Naive B cell (primary cell): ENCODE measurements at places on chromosomes 7 and 10.
A peak's percentile ranks its signal among the peaks of the same experiment; 100 is the strongest.

DNA sequence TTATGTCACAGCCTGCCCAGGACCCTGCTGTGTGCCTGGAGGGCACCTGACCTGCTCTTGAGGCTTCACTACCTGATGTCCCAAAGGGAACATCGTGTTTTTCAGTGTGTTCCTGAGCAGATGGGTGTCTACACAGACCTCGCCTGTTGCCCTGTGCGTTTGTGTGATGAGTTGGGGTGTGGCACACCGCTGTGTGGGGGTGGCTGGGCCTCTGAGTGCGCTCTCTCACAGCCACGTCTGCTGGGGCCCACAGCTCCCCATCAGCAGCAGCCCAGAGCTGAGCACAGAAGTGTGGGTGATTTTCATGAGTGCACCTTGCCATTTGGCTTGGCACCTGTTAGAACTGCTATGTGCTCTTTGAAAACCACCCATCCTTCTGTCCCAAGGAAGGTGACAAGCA, 121.5 kb downstream of the NKX6-2 start:
- no peak for DNase-seq

GRCh38 chr7:24912874-24913514, 67.0 kb downstream of the OSBPL3 start:
- no peak for DNase-seq

- DNase-seq, result no peak
Measured at GRCh38 chr7:98836811-98837629, 32.8 kb downstream of the TMEM130 start.

DNA sequence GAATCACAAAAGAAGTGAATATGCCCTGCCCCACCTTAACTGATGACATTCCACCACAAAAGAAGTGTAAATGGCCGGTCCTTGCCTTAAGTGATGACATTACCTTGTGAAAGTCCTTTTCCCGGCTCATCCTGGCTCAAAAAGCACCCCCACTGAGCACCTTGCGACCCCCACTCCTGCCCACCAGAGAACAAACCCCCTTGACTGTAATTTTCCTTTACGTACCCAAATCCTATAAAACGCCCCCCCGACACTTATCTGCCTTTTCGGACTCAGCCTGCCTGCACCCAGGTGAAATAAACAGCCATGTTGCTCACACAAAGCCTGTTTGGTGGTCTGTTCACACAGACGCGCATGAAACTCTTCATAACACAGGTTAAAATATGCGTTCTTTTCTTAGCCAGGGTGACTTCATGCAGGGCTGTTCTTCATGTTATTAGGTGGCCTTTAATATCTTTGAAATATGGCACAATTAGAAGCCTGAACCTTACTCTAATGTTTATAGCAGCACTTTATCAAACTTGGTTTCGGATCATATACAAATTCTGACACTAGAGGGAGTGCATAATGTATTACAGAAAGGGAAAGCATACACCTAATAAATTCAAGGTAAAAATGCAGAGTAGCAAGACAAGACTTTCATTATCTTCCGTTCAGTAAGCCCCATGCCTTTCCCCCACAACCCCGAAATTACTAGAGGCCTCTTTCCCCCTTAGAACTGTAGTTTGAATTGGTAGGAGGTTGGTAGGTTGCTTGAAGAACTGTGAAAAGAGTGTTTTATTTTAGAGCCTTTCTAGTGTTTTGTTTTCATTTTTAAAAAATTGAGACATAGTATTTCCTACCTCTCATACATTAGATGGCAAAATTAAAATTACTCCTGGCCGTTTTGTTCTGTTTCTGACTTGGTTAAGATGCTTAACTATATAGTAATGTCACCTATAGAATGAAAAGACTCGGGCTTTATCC, 117.9 kb downstream of the NPY start:
- DNase-seq, result peak; percentile 9

DNA sequence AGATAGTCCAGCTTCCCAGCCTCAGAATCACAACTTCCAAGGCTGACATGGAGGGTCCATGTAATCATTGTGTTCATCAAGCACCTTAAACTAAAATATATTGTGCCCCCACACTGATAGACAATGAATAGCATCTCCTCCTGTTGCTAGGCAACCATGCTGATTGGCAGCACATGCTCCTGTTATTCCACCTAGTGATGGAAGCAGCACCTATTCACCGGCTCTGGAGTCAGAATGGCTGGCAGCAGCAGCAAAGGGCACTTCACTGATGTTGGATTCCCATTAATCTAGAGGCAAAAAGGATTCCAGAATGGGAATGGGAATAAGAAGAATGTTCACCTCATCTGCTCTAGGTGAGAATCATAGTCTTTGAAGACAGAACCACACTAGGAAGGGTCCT, 55.0 kb downstream of the RELN start:
- DNase-seq, result no peak

DNA sequence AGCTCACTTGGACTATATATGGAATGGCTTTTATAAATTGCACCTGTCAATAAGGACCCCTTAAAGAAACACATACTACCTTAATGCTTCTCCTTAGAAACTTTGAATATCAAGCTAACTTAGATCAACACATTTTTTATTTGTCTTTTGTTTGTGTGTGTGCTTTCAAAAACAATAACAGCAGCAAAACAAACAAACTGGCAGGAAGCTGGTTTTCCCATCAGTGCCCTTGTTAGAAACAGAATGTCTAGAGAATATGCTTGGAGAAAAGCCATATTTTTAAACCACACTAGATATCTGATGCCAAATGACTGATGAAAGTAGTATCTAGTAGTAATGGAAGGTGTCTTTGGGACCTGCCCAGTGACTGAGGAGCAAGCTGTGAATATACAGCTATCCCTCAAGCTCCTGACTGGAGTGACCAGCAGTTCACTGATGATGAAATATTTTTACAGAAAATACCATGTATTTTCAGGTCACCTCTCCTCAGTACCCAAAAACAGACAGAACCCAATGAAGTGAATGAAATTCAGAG, 1.0 kb downstream of the PDE1C start:
- no peak for DNase-seq

- no peak for DNase-seq
Measured at GRCh38 chr7:138374119-138374693, 85.9 kb upstream of the TRIM24 start.

GRCh38 chr7:95407751-95408150, 11.6 kb upstream of the PON3 start:
- DNase-seq, result no peak

DNA sequence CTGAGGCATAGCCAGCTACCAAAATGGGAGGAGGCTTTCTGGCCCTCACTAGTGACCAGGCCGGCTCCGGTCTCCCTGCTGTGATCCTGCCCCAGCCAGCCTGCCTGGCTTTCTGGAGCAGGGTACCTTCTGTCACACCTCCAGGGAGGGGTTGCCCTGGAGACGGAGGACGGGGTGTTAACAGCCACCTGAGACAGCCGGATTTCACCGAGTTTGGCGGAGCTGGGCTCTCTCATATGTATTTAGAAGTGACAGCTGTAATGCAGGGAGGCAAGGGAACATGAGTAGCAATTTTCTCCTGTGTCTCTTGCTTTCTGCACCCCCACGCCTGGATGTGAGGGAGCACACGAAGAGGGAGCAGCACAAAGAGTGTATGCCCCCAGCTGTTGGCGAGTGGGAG, 473.3 kb downstream of the PLXNA4 start:
- DNase-seq, result no peak

GRCh38 chr10:126294451-126294850, 93.8 kb downstream of the ADAM12 start:
- no peak for DNase-seq

DNA sequence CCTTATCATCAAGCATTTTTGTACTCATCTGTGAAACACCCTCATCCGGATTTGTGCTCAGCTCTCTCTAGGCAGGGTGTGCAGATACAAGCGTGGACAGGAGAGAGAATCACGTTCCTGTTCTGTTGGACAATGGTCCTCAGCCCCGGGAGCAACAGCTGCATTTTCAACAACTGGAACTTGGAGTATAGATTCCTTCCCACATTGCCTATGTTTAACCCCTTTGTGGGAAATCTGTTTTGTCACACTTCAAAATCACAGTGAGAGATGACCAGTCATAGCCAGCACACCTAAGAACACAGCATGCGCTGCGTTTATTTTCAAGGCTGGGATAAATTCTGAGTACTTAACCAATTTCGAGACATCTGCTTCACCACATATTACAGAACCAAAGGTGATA, 32.5 kb downstream of the MAP3K8 start:
- no peak for DNase-seq

GRCh38 chr10:104502907-104503306, 138.2 kb upstream of the SORCS3 start:
- DNase-seq, result no peak

- DNase-seq, result no peak
Measured at GRCh38 chr7:13979671-13980435, 9.6 kb downstream of the ETV1 start.

DNA sequence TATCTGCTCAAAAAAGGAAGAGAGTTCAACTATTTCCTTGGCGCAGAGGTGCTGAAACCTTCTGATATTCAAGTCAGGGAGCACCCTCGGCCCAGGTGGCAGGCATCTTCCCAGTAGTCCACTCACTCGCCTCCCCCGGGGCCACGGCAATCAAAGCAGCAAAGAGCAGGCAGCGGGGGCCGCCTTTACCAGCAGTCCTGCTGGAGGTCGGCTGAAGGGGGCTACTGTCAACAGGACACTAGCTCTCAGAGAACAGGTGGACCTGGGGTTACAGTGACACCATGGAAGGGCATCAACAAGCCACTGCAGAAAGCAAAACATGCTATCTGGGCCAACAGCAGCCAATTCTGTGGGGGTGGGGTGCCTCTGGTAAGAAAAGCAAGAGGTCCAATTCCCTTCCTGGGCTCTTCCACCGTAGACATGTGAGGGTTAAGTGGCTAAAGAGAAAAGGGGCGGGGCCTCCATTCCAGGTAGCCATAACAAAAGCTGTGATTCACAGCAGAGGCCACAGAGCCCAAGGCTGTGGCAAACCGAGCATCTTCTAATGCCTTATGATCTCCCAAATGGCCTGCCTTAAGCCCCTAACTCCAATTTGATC, 9.4 kb downstream of the FZD9 start:
- no peak for DNase-seq
